Hindlimb muscle (tissue), 1 donor: ENCODE measurements at places on chromosomes 2 and 18.
A peak's percentile ranks its signal among the peaks of the same experiment; 100 is the strongest.

GRCh38 chr2:7508296-7508943 is 591.2 kb downstream of the RNF144A start:
- DNase-seq = no peak

- DNase-seq = no peak
These were observed 128.4 kb downstream of the IKZF2 start for GRCh38 chr2:213022987-213023386.

GRCh38 chr2:206457188-206457634 is 13.9 kb downstream of the ADAM23 start:
- DNase-seq = peak; percentile 5

DNA sequence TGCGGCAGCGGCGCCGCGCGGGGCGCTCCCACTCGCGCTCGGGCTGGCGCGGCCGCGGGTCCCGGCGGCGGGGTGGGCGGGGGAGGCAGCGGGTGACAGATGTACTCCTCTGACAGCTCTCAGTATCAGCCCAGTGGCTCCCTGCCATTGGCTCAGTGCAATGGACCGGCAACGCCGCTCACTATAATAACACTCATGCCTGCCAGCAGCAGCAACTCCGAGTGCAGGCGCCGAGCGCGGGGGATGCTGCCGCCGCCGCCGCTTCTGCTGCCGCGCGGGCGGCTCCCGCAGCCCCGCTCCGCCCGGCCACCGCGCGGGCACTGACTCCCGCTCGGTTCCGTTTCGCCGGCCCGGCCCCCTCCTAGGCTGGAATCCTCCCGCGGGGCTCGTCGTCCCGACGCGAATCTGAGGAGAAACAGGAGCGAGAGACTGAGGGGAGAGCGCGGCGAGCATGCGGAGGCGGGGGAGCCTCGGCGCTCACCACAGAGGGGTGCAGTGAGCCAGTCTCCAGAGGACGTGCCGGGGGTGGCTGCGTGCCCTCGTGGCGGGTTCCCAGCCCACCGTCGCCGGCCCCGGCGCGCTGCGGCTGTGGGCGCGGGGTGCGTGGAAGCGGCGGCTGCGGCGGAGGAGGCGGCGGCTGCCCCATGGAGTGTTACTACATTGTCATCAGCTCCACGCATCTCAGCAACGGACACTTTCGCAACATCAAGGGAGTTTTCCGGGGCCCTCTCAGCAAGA is at the start of gene ZNF804A:
Gene ZNF804A (plus strand): TSS at position 214 of the 738 bp plus-strand sequence. CDS start 431 bp downstream, at position 645.
- DNase-seq = peak; percentile 28

DNA sequence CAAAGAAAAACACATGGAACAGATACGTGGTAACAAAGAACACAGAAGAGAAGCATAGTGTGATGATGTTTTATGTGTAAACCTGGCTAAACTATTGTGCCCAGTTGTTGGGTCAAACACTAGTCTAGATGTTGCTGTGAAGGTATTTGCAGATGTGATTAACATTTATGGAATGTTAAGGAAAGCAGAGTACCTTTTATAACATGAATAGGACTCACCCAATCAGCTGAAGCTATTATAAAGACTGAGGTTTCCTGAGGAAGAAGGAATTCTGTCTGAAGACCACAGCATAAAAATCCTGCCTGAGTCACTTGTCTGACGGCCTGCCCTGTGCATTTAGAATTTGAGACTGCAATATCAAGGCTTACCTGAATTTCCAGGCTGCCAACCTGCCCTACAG is 253.1 kb downstream of the DYM start:
- DNase-seq = no peak

DNA sequence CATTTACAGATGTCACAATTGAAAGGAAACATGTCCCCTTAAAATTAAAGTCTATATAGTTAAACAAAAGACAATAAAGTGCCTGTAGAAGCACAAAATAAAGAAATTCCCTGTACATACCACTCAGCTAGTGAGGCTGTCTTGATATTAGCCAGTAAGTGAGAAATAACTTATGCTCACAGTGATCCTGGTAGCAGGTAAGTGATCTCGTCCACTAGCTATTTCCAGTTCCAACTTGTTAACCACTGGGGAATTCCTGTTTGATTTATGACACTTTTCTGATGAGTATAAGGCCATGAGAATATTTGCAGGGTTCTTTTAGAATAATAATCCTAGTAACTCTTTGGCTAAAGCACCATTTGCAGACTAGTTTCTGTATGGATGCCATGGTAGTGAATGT is 127.9 kb upstream of the PGAP1 start:
- no peak for DNase-seq
